ENCODE measurements at places on chromosomes 2 and 18.

DNA sequence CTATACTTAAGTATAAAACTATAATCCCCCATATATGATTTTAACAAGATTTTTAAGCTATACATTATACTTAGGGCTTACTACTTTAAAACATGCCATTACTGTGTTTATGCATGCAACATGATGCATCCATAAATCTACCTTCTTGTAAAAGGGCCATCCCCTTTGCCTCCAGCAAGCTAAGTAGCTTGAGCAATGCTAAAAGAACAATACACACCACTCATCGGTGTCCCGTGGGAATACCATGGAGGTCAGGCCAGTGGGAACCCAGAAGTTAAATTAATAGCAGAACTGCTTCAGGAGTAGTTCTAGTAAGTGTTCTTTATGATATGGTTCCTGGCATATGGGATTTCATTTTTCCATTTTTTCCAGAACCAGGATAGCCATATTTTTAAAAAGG, 37.8 kb downstream of the SH3RF3 start:
- DNase-seq: no peak

- DNase-seq: no peak
These were observed 31.4 kb upstream of the TMEM177 start for GRCh38 chr2:119647440-119648169.

- DNase-seq: no peak
These were observed 787.2 kb downstream of the METTL4 start for GRCh38 chr18:1784113-1784512.

DNA sequence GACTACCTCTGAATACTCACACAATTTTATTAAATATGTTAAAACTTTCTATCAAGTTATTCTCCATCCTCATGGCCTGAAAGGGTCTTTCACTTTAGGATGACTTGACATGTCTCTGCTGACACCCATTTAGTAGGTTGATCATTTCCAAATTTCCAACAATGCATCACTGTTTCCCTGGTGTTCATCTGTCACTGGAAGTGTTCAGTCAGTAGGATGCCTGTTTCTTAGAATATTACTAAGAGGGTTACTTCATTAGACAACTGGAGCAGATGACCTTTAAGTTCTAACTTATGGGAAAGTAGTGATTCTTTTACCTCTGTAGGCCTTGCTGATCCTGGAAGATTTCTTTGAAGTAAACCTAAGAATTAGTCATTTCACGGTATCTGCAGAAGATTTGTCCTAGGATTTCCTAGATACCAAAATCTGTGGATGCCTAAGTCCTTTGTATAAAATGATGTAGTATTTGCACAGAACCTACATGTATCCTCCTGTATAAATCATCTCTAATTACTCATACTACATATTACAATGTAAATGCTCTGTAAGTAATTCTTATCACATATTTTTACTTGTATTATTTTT, 77.7 kb downstream of the MAP3K20 start:
- DNase-seq: no peak

DNA sequence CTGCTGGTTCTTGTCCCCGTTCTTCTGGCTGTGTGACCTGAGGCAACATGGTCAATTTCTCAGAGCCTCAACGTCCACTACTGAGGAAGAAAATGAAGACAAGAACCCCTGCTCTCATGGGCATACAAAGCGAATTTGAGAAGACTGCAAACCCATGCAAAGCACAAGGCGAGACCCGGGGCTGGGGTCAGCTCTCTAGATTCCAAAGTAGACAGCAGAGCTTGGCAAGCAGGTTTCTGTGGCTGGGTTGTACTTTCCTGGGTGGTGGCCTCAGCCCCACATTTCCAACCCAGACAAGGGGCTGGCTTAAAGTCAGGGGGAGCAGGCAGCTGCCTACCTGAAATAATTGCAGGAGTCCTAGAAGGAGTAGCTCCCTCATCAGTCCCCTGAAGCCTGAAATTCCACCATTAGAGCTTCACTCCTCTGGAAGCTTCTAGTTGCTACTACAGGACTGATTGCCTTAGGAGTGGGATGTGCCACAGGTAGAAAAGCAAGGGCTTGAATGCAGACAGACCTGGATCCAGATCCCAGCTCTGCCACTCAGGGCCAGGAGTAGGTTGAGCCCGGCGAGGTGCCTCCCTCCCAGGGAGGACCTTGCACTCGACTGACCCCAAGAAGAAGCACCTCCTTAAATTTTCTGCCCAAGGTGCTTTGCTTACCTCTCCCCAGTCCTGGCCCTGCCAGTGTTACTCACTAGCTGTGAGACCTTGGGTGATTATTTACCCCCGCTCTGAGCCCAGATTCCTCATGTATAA, 127.6 kb downstream of the CLIP4 start:
- DNase-seq: no peak

GRCh38 chr18:71442731-71443141, 1101.4 kb downstream of the CBLN2 start:
- DNase-seq: peak; percentile 37

- DNase-seq: no peak
These were observed 321.7 kb downstream of the TXNL1 start for GRCh38 chr18:56316727-56317126.

All from NCI-H1930 (cell line).